ENCODE measurements at places on chromosomes 13 and 19. TPM values are rescaled to one million over a fixed set of nuclear protein-coding genes. Genes with fewer than 3 reads are reported as not detected.
A peak's percentile ranks its signal among the peaks of the same experiment; 100 is the strongest.

- no peak for DNase-seq
Measured at GRCh38 chr19:57709616-57710015, 612 bp upstream of the ZNF154 start.

GRCh38 chr19:10339380-10339960 is at the start of gene ICAM3:
TSS of gene ICAM3 (minus strand) at chr19:10339624. CDS start at chr19:10339614, 10 bp downstream.
- no peak for DNase-seq

Gene YJEFN3
- total RNA-seq, result 0.12 TPM

- DNase-seq, result no peak
Measured at GRCh38 chr19:28963486-28964250, 249.3 kb downstream of the UQCRFS1 start.

DNA sequence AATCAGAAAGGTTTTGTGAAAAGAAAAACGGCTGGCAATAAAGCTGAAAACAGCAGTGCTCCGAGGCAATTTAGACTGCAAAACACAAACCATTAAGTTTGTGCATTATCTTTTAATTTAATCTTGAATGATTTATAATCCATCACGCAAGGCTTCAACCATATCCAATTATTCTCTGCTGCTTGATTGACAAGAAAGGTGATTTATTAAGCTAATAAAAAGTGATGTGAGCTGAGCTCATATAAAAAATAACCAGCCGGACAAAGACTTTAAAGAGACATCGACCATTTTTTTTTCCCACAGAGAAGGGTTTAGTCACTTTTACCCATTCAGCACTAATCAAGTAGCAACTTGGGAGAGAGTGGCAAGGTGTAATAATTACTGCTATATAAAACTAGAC is 33.6 kb downstream of the TSHZ3 start:
- no peak for DNase-seq

DNA sequence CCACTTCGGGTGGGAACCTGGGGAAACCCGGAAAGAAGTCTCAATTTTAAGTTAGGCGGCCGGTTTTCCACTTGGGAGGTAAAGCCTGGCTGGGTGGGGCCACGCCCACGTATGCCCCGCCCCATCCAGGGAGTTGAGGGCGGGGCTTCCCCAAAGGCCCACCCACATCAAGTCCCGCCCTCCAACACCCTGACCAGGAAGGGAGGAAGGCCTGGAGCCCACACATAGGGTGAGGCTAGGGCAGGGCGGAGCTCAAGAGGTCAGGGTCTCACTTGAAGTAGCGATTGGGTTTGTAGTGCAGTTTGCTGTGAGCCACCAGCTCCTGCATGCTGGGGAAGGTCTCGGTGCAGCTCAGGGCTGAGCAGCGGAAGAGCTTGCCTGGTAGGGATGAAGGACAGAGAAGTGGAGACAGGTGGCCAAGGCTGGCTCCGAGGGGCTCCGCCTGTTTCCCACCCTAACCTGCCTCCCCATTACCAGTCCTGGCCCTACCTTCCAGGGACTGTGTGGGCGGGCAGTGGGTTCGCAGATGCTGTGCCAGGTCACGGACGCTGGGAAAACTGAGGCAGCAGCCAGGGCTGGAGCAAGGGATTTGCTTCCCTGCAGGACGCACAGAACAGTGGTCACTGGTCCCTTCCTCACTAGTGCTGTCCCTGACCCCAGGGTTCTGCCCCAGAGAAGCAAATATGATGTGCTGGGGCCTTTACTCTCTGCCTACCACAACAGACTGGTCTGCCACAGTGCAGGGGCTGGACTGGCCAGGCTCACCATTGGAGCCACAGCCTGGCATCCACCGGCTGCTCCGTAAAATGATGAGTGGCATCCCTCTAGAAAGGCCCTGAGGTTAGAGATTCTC is 1.6 kb downstream of the ZNF414 start:
- DNase-seq, result no peak

GRCh38 chr19:50359328-50359818 is 6.1 kb downstream of the NAPSA start:
- no peak for DNase-seq

DNA sequence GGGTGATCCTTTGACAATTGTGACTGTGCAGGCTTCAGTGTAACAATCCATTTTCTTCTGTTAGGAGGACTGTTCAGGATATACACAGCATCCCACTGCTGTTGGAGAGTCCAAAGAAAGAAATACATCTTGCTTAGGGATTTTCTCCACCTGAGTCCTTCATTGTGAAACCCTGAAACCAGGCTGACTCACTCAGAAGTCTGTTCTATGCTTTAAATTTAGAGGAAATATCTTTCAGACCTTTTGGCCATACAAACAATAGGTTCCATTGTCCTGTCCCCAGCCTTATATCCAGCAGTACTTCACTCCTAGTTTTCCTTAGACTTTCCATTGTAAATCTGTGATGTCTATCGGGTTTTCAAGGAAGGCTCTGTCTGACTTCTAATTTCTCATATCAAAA is 379.1 kb downstream of the SUCLA2 start:
- DNase-seq, result peak; percentile 26

Gene GPR183
- total RNA-seq, result 0.74 TPM

DNA sequence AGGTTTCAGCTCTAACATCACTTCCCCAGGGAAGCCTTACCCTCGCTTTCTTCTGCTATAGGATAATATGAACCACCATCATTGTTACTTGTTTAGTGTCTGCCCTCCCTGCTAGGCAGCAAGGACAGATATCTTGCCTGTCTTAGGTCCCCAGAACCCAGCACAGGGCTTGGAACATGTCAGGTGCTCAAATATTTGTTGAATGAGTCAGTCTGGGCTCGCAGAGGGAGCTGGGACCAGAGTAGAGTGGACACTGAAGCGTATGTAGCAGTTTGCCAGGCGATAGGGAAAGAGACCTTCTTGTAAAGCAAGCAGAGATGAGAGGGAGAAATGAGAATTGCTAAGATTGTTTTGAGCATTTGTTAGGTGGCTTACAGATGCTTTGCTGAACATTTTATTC is 11.7 kb downstream of the BCKDHA start:
- peak; percentile 77 for DNase-seq

Gene CNFN
- not detected for total RNA-seq

DNA sequence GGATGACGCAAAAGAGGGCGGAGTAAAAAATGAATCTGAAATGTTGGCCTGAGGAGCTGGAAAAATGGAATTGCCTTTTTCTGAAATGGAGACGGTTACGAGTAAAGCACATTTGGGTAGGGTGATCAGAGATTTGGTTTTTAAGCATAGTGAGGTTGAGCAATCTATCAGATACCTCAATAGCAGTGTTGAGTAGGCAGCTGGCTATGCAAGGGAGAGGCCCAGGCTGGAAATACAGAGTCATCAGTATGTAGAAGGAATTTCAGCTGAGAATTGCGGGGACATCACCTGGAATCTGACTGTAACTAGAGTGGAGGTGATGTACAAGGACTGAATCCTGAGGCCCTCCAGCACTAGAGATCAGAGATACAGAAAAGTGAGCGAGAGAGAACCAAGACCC is 224.8 kb downstream of the LMO7 start:
- DNase-seq, result no peak

DNA sequence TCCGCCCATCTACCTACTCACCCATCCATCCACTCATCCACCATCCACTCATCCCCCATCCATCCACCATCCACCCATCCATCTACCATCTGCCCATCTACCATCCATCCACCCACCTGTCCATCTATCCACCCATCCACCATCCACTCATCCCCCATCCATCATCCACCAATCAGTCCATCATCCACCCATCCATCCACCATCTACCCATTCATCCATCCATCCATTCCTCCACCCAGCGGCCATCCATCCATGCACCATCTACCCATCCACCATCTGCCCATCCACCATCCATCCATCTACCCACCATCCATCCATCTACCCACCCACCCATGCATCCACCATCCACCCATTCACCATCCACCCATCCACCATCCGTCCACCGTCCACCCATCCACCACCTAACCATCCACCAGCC is 13.6 kb upstream of the JUND start:
- DNase-seq, result no peak

DNA sequence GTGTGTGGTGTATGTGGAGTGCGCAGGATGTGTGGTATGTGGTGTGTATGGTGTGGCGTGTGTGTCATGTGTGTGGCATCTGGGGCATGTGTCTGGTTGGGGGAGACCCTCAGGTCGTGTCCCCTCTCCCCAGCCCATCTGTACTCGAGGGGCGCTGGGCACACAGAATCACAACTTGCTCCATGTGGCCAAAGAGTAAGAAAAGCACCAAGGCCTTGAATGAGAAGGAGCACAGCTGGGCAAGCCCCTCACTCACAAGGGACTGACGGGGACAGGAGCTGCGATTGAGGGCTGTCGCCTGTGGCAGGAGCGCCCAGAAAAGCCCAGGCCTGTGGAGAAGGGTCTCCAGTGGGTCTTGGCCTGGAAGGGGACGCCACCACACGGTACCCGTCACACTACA is 62.8 kb downstream of the PEPD start:
- DNase-seq, result no peak

DNA sequence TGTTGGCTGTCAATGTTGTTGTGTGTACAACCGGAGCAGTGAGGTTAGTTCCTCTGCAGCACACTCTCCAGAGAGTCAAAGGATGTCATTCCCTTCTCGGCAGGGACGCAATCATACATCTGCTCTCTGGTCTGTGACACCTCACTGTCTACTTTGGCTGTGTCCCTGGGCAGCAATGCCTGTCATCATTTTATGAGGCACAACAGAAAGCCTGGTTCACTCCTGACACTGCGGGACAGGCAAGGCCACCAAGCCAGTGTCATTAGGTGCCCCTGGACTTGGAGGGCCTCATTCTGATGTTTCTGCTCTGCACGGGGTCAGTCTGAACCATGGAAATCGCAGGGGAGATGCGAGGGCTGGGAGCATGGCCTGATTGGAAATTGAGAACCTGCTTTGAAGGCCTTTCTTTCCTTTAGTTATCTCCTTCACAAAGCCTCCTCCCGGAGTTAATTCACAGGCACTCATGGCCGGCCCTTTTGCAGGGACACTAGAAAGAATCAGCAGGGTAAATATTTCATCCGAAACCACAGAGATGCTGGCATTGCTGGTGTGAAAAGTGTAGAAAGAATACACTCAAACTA is 284.4 kb downstream of the ZNF536 start:
- no peak for DNase-seq

Gene SOX1
- not detected for total RNA-seq

Gene SLC7A10
- not detected for total RNA-seq

- DNase-seq, result no peak
Measured at GRCh38 chr19:18422530-18423191, 3.5 kb downstream of the SSBP4 start.

Gene ZNF382
- 8.3 TPM for total RNA-seq

Gene FUT1
- 0.15 TPM for total RNA-seq

Gene COL4A1
- 99.9 TPM for total RNA-seq

GRCh38 chr13:44543369-44543768 is 32.8 kb downstream of the TSC22D1 start:
- no peak for DNase-seq

DNA sequence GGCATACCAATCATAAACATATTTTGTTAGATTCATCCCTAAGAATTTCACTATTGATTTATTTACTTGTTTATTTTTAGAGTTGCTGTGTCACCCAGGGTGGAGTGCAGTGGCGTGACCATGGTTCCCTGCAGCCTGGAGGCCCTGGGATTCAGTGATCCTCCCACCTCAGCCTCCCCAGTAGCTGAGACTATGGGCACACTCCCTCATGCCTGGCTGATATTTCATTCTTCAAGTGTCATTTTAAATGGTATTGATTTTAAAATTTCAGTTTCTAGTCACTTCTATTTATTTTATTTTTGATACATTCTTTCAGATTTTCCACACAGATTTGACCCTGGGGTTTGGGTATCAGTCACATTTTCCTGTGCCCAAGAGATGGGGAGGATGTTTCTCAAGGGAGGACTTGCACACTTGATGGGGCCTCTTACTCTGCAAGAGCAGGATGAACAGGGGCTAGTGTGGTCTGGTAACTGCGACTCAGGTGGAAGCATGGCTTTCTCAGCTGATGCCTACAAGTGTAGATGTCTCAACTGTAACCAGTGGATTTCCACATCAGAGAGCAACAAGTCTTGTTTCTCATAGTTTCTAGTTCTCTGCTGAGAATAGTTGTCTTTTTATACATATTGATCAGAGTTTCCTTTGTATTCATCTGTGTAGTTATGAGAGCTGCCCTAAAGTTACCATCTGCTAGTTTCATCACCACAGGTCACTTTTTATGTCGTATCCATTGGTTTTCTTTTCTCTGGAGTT is 40.2 kb downstream of the CCNE1 start:
- no peak for DNase-seq

- no peak for DNase-seq
Measured at GRCh38 chr13:21676611-21677021, 5.7 kb downstream of the FGF9 start.

- no peak for DNase-seq
Measured at GRCh38 chr13:42458193-42458592, 115.8 kb upstream of the TNFSF11 start.

Gene LGALS14
- not detected for total RNA-seq

- peak; percentile 18 for DNase-seq
Measured at GRCh38 chr19:4284176-4284958, 5.3 kb downstream of the SHD start.

GRCh38 chr19:42017040-42017439 is 23.0 kb upstream of the ATP1A3 start:
- DNase-seq, result no peak

DNA sequence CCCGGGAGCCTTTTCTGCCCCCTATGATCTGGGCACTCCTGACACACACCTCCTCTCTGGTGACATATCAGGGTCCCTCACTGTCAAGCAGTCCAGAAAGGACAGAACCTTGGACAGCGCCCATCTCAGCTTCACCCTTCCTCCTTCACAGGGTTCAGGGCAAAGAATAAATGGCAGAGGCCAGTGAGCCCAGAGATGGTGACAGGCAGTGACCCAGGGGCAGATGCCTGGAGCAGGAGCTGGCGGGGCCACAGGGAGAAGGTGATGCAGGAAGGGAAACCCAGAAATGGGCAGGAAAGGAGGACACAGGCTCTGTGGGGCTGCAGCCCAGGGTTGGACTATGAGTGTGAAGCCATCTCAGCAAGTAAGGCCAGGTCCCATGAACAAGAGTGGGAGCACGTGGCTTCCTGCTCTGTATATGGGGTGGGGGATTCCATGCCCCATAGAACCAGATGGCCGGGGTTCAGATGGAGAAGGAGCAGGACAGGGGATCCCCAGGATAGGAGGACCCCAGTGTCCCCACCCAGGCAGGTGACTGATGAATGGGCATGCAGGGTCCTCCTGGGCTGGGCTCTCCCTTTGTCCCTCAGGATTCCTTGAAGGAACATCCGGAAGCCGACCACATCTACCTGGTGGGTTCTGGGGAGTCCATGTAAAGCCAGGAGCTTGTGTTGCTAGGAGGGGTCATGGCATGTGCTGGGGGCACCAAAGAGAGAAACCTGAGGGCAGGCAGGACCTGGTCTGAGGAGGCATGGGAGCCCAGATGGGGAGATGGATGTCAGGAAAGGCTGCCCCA is 8.5 kb upstream of the CEACAM7 start:
- DNase-seq, result peak; percentile 5

DNA sequence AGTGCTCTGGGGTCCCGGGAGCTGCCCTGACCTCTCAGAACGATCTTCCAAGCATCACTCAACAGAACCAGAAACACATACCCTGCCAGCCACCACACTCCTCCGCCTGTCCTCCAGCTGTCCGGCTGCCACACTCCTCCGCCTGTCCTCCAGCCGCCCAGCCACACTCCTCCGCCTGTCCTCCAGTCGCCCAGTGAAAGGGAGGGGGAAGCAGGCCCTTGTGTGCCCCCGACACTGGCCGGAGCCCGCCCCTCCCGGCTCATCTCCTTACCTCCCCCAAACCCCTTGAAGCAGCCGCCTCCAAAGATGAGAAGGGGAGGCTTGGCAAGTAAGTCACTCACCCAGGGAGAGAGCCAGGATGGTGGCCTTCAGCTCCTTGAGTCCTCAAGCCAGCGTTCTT is 40.2 kb downstream of the STK24 start:
- no peak for DNase-seq

GRCh38 chr13:97141564-97142005 is 80.5 kb upstream of the MBNL2 start:
- peak; percentile 88 for DNase-seq

Gene ALOX5AP
- total RNA-seq, result 0.52 TPM

Data from M059J (cell line).